IMR-90 (cell line): ENCODE measurements at places on chromosomes 13 and 19. TPM values are rescaled to one million over a fixed set of nuclear protein-coding genes. Genes with fewer than 3 reads are reported as not detected.

GRCh38 chr19:38395381-38396114, 7.1 kb downstream of the SPRED3 start:
- H3K27me3 ChIP-seq, result no peaks in the 10 kb centered on the region
- H3K4me3 ChIP-seq, result no peak overlapping the region
- no peak overlapping the region for H3K27ac ChIP-seq
- DNase-seq, result no peak
- 0 out of 2 replicates have a peak, but pooled peaks cover 2% of the 10 kb centered on the region for H3K4me1 ChIP-seq

Gene KCNN1
- total RNA-seq, result under 0.01 TPM in 1 of 2 replicates, not detected in the other

DNA sequence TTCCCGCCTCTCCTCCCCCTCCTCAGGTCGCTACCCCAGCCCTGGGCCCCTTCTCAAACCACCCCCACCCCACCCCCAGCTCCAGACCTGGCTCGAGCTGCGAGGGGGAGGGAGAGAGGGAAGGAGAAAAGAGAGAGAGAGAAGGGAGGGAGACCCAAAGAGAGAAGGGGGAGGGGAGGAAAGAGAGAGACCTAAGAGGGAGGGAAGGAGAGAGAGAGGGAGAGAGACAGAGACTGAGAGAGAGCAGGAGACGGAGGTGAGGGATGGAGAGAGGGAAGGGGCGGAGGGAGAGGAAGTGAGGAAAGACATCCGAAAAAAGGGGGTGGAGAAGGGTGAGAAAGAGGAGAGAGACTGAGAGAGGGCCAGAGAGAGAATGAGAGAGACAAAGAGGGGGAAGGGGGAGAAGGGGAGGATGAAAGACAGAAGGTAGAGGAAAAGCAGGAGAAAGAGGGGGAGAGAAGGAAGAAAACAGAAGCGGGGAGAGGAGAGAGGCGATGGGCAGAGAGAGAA, 2.0 kb upstream of the SPACA6 start:
- H3K36me3 ChIP-seq, result peaks cover 33% of the 10 kb centered on the region
- H3K4me1 ChIP-seq, result peaks cover 16% of the 10 kb centered on the region
- H3K4me3 ChIP-seq, result peak overlapping the region; percentile 99
- no peaks in the 10 kb centered on the region for H3K27me3 ChIP-seq

Gene PTPRH
- 1.7 and 3.4 TPM in 2 replicates for total RNA-seq

Gene ZFP30
- 10.2 and 13.9 TPM in 2 replicates for total RNA-seq
